Activated CD4-positive, alpha-beta T cell treated with anti-CD3 and anti-CD28 coated beads, Interleukin-2, amount 50 U/mL, for 48 hours (primary cell): ENCODE measurements at places on chromosomes 6 and 20.

DNA sequence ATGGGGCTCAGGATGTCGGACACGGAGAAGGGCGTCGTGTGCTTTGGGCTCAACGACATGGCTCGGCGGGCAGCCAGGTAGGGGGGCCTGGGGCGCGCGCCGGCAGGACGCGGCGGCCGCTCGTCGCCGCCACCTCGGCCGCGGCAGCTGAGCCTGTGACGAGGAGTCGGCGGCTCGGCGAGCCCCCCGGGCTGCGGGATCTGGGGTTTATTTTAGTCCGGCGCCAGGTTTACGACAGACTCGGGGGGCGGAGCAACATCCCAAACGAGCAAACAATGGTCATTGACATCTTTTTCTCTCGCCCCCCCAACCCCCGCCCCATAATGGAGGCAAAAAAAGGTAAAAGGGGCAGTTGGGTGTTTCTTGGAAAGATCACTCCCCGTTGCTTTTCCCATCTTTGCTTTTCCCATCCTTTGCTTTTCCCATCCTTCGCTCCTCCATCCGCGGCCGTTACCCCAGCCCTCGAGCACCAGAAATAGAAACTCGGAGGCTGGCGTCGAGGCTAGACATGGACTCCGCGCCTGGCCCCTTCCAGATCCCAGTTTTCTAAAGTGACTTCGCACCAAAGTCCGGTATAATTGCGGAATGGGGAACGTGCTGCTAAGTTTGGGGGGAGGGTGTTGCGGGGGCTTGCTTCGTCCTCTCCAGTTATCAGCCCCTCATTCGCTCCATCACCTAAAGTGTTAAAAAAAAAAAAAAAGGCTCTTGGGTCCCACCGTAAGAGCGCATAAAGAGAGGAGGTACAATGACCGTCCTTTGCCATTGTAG is at the start of gene NKX2-4:
TSS of gene NKX2-4 (minus strand) at position 186 of the 768 bp plus-strand sequence. CDS start at position 59, 127 bp downstream.
- DNase-seq: no peak

DNA sequence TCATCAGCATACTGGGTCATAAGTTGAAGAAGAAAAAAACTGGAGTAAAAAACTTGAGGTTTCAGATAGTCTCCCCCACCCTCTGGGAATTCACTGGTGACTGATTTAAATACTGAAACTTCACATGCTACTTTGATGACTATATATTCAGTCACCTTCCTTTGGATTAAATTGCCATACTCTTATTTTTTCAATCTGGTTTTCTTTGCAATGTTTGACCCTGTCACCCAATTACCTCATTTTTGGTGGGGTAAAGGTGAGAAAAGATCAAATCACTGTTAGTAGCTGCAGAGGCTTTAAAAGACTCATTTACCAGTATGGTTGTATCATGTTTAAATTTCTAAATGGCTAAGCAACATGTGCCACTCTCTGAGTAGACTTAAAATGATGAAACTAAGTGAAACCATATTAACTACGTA is 862.7 kb upstream of the FLRT3 start:
- no peak for DNase-seq

DNA sequence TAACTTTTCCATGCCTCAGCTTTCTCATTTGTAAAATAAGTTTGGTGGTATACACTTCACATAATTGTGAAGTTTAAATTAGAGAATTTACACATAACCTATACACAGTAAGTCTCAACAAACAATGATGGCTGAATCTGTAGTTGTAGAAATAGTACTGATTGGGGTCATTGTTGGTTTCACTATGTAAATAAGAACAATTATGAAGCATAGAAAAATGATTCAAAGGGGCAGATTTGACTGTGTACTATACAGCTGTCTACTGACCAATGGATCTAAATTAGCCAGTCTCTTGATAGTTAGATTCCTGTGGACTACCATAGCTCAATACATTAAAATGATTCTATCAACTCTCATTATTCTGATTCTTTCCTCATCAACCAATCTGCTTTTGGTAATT is 181.1 kb upstream of the STXBP5 start:
- DNase-seq: no peak

- no peak for DNase-seq
Measured at GRCh38 chr6:169111203-169111602, 142.4 kb downstream of the THBS2 start.

GRCh38 chr6:162226803-162227202 is 500.8 kb downstream of the PRKN start:
- no peak for DNase-seq

DNA sequence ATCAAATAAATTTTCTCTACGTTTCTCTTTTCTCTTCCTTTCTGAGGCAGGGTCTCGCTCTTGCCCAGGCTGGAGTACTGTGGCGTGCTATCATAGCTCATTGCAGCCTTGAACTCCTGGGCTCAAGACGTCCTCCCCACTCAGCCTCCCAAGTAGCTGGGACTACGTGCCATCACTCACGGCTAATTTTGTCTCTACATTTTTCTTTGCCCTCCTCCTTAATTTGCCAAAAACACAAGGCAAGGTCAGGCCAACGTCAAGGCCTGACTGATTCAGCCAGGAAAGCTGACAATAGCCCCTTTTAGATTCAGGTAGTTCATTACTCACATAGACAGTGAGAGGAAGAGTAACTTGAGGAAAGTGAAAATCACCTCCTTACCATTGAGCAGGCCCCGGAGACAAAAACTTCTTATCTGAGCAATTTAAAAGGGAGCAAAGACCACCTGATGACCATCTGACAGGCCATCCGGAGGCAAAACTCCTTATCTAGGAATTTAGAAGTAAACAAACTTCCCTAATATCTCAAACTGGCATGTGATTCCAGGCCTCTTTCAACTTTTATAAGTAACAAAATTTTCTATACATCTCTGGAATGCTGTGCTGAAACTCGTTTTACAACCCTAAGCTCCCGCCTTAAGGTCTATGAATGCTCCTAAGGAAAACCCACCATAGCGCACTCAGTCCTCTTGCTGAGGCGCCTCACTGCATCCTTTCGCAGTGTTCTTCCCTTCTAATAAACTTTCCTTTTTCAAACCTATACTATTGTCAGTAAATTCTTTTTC is 42.1 kb upstream of the SRPK1 start:
- DNase-seq: no peak

- DNase-seq: peak; percentile 13
Measured at GRCh38 chr6:160069050-160069454, 52.6 kb upstream of the SLC22A1 start.

GRCh38 chr6:152124429-152125074 is 317.1 kb downstream of the ESR1 start:
- DNase-seq: no peak
